ENCODE measurements at places on chromosomes 11 and 22.

DNA sequence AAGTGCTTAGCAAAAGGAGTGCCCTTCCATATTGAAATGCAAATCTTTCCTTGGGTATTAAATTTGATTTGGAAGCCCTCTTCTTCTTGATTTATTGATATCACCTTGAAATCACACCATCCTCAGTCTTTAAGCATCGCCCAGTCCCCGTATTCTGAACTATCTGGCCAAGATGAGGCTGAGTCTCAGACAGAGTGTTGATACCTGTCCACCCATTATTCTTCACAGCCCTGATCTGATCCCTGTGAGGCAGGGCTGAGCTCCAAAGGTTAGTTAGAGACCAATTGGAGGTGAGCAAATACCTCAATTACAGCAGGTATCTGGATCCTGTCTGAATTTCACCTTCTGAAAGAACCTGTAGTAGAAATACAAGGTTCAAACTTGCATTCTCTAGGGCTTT lies 326.3 kb downstream of the FAT3 start:
- no peak for DNase-seq

- DNase-seq: no peak
These were observed 237.6 kb upstream of the TBCEL start for GRCh38 chr11:120786206-120786735.

- no peak for DNase-seq
These were observed 87.9 kb upstream of the SORL1-AS1 start for GRCh38 chr11:121540627-121541026.

GRCh38 chr11:130315354-130315970 lies 745 bp upstream of the ZBTB44 start:
- peak; percentile 66 for DNase-seq

- DNase-seq: no peak
These were observed 7.3 kb downstream of the RGL4 start for GRCh38 chr22:23698094-23698493.

DNA sequence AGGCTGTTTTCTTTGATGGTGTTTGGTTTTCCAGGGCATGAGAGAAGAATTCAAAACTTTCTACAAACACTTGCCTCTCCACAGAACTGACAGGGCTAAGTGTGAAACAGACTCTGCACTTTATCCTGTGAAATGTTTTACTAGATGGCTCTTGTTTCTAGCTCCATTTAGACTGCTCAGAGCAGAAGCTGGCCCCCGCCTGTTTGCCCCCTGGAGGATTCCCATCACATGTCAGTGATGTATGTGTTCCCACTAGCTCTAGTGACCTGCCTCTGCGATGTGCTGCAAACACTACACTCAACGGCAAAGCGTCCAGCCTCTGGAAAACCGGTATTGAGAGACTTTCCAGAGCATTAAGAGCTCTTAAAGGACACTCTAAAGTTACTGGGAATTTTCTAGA lies 41.4 kb upstream of the PCF11 start:
- DNase-seq: no peak

- no peak for DNase-seq
These were observed 638 bp downstream of the PARVA start for GRCh38 chr11:12377824-12378593.

DNA sequence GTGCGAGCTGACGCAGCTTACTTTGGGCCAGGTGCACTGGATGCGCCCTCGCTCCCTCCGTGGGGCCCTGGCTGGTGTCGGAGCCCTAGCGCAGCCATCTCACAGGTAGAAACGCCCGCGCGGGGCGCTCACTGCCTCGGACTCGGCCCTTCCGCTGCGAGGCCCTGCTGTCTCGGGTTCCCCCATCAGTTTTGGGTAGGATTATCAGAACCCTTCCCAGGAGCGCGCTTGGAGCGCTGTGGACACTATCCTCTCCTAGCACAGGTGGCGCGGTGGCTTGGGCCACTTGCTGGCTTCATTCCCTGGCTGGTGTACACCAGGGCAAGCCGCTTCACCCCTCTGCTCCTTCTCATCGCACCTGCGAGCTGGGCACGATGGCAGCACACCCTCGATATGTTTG lies 35.7 kb upstream of the B3GAT1 start:
- DNase-seq: no peak

- no peak for DNase-seq
These were observed 94.4 kb downstream of the SLC1A2 start for GRCh38 chr11:35324981-35325380.

DNA sequence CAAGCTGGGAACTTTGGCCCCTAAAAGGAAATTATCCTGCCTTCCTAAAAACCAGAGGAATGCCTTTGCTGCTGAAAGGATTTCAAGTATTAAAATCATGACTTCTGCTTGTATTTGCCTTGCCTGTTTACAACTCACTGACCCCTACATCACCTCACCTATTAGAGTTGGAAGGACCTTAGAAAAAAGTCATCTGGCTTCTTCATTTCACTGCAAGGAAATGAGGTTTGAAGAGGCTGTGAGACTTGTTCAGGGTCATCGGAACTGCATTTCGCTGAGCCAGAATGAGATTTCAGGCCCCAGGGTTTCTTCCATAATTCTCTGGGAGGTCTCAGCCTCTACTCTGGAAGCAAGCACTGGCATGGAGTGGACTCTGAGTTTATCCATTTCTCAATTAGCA lies 304.1 kb downstream of the BUD13 start:
- no peak for DNase-seq

Measured in activated T-cell treated with anti-CD3 and anti-CD28 coated beads, Interleukin-2, amount 50 U/mL, for 24 hours (primary cell).